ENCODE measurements at places on chromosomes 13 and 19.

DNA sequence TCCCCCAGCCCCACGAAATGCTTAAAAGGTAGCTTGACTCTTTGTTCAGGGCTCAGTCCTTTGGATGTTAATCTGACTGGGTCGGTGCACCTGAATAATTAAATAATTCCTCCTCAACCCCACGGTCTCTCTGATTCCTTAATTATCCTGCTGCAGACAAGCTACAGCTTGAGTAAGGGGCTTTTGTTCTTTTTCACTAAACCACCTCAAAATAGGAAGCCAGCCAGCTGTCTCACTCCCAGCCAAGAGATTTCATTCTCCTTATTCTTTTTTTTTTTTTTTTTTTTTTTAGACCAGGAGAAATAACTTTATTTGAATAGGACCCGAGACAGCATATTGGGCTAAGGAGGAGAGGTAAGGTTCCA lies 7.9 kb upstream of the FCGBP start:
- DNase-seq, result no peak

DNA sequence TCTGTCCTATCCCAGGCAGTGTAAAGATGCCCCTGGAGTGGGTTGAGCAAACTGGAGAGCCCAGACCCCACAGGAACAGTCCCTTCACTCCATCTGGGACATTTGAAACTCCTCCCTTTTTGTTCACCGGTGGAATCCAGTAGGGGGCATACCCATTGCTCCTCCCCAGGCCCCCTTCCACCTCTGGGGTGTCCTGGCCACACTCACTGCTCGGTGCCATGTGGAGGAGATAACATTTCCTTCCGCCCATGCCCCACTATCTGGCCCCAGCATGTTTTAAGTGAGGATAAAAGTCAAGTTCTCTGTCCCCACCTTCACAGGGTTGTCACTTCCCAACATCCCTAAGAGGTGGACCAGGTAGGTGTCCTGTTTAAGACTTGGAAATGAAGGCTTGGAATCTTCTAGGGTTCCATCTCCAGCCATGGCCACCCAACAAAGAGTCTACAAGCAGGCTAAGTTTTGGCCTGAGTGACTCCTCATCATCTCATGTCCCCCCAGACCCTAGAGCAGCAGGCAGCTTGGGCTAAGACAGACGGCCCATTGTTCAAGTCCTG lies 9.3 kb downstream of the ZNF526 start:
- no peak for DNase-seq

- DNase-seq, result no peak
These were observed 33.8 kb downstream of the DHRS12 start for GRCh38 chr13:51770160-51770559.

- no peak for DNase-seq
These were observed 9.0 kb upstream of the GP6 start for GRCh38 chr19:55046975-55047622.

- DNase-seq, result no peak
These were observed 202.3 kb upstream of the RXFP2 start for GRCh38 chr13:31537052-31537451.

DNA sequence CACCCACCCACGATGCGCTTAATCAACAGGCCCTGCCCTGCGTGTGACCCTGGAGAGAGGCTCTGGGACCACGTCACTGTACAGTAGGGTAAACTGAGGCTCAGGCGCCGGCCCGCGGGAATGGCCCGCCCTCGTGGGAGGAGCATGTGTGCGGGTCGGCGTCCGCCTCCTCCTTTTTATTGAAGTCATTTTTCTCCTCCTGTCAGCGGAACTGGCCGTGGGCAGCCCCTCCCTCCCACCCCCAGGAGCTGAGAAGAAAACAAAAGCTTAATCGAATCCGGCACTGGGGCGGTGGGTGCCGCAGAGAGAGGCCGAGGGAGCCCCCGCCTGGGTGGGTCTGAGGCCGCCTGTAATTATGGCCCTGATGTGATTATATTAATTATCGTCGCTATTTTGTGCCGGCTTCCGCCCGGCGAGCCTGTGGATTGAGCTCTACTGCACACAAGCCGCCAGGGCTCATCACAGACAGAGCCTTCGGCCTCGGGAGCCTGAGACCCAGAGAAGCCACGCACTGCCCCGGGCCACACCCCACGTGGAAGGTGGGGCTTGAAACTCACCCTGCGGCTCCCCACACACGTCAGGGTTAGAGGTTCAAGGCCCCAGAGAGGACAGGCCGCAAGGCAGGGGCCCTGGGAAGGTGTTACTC lies 7.0 kb downstream of the C2CD4C start:
- DNase-seq, result no peak

GRCh38 chr13:77563111-77563510 lies 27.6 kb downstream of the SCEL start:
- no peak for DNase-seq

DNA sequence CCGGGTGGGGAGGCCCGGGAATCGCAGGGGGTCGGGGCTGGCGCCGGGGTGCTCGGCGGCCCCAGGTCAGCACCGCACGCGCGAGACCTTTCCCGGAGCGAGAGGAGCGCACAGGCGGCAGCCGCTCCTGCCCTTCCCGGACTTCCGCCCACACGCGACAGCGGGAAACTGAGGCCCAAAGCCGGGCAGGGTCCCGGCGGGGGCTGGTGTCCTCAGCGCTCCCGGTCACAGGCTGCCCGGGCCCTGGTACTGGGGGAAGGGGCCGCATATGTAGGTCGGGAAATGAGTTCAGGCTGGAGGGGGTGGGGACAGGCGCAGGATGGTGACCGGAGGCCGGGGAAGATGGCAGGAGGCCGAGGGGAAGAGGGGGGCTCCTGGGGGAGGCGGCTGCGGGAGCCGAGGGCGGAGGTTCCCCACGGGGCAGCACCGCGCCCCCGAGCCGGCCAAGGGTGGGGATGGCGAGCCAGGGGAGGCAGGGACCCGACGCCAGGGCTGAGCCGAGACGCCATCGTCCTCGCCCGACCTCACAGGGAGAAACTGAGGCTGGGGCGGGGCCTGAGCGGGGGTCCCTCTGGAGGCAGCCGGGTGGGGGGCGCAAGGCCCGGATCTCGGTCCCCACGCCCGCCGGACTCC lies 662 bp downstream of the CBARP start:
- DNase-seq, result no peak

GRCh38 chr13:71645467-71645866 lies 221.5 kb downstream of the DACH1 start:
- no peak for DNase-seq

- no peak for DNase-seq
These were observed 78.4 kb downstream of the GPC6 start for GRCh38 chr13:93304868-93305613.

DNA sequence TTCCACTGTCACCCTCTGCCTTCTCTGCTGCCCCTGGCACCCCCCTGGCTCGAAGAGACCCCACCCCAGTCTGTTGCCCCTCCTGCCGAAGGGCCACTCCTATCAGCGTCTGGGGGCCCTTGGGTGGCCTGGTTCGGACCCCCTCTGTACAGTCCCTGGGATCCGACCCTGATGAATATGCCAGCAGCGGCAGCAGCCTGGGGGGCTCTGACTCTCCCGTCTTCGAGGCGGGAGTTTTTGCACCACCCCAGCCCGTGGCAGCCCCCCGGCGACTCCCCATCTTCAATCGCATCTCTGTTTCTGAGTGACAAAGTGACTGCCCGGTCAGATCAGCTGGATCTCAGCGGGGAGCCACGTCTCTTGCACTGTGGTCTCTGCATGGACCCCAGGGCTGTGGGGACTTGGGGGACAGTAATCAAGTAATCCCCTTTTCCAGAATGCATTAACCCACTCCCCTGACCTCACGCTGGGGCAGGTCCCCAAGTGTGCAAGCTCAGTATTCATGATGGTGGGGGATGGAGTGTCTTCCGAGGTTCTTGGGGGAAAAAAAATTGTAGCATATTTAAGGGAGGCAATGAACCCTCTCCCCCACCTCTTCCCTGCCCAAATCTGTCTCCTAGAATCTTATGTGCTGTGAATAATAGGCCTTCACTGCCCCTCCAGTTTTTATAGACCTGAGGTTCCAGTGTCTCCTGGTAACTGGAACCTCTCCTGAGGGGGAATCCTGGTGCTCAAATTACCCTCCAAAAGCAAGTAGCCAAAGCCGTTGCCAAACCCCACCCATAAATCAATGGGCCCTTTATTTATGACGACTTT lies 2.0 kb downstream of the ZFP36 start:
- DNase-seq, result no peak

GRCh38 chr13:34162544-34162933 lies 344.6 kb downstream of the RFC3 start:
- DNase-seq, result no peak

GRCh38 chr19:47456721-47457474 lies 14.8 kb downstream of the SLC8A2 start:
- DNase-seq, result no peak

DNA sequence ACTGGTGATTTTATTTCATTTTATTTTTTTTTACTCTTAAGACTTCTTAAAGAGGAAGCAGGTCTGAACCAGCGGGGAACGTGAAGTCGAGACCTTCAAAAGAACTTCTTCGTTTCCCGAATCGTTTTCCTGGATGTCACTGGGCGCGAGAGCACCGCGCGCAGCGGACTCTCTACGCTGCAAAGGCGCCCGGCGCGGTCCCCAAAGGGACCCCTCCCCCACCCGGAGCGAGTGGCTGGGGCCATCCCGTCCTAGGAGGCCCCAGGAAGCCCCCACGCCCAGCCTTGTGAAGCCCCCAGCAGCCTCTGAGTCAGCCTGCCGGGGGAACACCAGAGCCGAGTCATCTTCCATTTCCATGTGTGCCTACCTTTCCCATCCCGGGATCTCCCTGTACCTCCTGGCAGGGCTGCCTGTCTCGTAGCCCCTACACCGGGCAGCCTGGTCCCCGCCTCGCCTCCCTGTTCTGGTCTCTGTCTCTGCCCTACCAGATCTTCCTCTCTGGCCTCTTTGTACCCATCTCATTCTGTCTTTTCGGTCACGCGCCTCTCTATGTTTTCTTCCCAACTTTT lies 608 bp downstream of the CD70 start:
- DNase-seq, result no peak

DNA sequence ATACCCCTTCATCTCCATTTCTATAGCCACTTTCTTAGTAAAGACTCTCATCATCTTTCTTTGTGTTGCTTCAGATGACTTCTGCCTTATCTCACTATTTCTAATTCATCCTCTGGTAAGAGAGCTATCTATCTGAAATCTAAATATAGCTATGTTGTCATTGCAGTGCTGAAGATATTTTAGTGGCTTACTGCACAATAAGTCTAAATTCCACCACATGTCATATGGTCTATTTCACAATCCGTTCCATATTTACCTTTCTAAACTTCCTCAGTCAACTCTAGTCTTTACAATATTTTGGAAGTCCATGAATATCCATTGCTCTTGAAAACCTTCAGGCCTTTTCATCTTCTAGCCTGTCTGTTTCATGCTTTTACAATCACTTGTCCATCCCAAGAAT lies 465.1 kb upstream of the SLC10A2 start:
- DNase-seq, result no peak

DNA sequence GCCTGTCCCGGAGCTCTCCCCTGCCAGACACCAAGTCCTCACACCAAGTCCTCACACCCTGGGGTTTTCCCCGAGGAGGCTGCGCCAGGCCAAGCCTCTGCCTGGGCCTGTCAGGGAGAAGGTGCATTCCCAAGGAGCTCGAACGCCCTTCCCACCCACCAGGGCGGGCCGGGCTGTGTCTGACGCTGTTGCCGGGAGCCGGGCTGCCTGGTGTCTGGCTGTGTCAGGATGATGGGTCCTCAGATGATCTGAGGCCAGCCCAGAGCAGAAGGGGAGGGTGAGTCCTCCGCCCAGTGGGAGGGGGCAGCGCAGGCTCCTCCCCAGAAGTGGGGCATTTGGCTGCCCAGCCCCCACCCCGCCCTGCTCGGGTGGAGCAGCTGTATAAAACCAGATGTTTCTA lies 2.3 kb upstream of the HAS1 start:
- DNase-seq, result no peak

DNA sequence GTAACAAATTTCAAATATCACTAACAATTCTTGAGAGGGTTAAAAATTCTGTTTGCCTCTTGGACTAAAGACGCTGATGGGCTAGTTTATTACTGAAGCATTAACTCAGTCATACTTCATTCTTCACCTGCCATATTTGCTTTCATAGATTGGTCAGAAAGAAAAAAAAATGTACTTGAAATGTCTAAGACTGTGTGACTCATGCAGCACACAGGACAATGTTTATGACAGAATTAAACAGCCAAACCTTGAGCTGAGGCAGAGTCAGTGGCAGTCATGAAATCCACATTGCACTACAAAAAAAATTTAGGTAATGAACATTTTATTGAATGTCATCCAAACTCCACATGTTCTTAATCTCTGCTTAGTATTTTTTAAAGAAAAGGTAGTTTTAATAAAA lies 135.6 kb downstream of the PRR20E start:
- no peak for DNase-seq

GRCh38 chr19:4687396-4687795 lies 17.3 kb upstream of the MYDGF start:
- DNase-seq, result no peak
